GM12892 (cell line): ENCODE measurements at places on chromosomes 11 and 22.

DNA sequence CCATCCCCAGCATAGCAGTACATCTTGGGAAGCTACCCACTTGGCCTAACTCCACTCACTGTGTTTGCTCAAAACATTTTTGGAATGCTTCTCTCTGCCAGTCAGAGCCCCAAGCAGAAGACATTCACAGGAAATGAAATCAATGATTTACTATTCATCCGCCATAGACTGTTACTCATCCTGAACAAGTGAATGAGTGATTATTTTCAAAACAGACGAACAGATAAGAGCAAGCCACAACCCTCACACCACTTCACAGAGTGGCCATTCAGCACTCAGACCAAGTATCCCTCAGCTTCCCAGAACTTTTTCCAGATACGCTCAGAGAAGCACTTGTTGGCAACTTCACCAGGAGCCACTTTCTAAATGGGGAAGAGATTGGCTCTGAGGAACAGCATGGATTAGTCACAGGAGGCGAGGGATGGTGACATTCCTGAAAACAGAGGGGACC is 13.0 kb upstream of the UBASH3B start:
- no peak for DNase-seq

DNA sequence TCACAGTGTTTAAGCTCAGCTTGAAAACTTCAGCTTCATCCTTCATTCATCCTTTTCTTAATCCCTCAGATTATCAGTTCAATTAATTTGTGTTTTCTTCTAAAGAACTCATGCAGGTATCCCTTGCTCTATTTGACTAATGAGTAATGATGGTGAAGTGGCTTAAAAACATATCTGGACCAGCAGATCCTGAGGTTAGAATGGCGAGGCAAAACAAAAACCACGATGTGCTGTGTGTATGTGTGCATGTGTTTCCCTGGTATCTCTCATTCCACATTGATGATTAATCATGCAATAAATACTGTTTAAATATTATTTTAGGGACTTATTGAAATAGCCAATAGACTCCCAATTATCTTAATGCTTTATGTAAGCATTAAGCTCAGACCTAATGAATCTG is 437.0 kb downstream of the DYNC2H1 start:
- no peak for DNase-seq

GRCh38 chr11:6315811-6316425 is 4.4 kb downstream of the CAVIN3 start:
- peak; percentile 34 for DNase-seq

GRCh38 chr11:12224537-12224893 is 114.1 kb downstream of the MICAL2 start:
- DNase-seq, result peak; percentile 41

DNA sequence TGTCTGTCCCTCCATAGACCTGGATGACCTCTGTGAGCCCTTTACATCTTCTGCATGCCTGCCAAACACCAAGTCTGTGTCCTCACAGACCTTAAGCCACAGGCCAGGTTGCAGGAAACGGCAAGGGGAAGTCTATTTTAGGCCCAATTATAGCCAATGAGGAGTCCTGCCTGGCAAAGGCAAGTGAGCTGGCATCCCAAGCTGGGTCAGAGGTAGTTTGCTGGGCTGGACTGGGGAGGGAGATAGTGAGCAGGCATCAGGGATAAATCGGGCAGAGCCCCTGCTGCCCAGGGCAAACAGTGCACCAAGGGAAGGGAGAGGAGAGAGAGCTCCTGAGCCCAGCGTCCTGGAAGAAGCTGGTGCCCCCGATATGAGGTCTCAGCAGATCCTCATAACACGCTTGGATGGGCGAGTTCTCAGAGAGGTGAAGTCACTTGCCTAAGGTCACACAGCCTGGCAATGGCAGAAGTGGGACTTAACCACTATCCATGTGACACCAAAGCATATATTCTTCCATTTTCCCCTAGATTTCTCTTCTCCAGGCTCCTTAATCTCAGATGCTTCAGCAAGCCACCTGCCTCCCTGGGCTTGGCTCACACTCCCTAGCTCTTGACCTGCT is 3.7 kb upstream of the RELT start:
- DNase-seq, result no peak

DNA sequence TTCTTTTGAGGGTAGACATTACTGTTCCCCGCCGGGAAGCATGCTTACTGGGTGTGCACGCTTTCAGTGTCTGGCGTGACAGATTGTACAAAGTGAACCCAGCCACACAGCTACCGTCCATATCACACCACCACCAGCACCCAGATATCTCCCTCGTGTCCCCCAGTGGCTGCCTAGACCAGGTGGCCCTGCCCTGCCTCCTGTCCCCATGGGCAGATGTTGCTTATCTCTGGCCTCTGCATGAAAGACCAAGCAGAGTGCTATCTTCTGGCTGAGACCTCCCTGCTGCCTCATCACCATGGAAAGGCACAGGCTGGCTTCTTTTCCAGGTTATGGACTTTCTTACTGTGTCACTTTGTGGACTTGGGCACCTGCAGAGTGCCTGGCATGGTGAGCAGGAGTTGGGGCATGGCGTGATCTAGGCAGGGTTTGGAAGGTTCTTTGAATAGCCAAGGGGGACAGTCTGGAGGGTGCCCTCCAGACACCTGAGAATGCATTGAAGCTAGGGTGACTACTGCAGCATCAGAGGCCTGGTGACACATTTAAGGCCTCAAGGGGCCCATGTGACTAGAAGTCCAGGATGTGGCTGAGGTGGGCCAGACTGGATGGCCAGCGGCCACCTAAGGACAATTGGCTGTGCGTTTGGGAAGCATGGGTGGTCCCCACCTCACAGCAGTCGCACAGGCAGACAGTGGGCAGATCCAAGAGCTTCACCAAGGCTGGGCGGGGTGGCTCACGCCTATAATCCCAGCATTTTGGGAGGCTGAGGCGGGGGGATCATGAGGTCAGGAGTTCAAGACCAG is 4.7 kb downstream of the TANGO2 start:
- no peak for DNase-seq

- no peak for DNase-seq
Observed at GRCh38 chr11:77431813-77432212, 42.1 kb downstream of the PAK1 start.

- no peak for DNase-seq
Observed at GRCh38 chr11:29309992-29310391, 706.8 kb downstream of the KCNA4 start.

GRCh38 chr11:77677138-77677537 is 39.5 kb upstream of the CLNS1A start:
- no peak for DNase-seq

GRCh38 chr11:72962084-72962483 is 147.9 kb downstream of the ATG16L2 start:
- no peak for DNase-seq

DNA sequence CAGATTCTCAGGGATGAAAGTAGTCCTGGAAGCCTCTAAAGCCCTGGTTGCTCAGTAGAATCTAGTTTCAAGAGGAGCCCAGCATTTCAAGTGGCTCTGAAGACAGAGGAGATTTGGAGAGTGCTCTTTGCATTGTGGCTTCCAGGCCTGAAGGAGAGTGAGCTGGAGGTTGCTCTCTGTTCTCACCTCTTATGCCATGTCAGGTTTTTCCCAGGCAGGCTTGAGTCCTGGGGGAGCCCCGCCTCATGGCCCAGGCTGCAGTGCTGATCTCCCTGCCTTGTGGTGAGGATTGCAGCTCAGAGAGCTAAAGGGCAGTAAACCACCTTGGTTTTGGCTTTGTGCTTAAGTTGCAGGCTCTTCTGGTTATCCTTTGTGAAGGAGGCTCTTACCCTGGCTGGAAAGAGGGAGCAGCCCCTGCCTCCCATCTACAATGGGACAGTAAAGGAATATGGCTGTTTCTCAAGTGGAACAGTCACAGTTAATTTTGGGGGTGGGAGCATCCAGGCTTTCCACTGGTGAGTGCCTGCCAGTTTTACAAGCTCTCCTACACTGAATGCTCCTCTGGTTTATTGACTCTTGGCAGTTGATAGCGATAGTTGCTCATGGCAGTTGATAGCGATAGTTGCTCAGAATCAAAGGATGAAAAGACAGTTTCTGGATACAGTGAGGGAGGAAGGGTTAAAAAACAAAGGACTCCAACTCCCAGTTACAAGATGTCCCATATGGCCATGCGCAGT is 32.6 kb downstream of the RCOR2 start:
- DNase-seq, result no peak

DNA sequence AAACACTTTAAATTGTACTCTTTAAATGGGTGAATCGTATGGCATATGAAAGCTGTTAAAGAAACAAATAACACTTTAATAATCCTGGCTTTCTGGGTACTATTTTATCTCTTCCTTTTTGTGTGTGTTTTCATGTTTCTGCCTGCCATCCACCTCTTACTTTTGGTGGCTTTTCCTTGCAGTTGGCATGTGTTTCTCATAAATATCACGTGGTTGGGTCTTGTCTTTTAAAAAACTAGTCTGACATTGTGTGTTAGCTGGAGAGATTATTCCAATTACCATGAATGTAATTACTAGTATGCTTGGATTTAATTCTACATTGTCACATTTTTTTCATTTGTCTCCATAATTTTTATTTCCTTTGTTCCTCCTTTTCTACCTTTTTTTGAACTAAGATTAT is 262.9 kb upstream of the B3GAT1 start:
- DNase-seq, result no peak

DNA sequence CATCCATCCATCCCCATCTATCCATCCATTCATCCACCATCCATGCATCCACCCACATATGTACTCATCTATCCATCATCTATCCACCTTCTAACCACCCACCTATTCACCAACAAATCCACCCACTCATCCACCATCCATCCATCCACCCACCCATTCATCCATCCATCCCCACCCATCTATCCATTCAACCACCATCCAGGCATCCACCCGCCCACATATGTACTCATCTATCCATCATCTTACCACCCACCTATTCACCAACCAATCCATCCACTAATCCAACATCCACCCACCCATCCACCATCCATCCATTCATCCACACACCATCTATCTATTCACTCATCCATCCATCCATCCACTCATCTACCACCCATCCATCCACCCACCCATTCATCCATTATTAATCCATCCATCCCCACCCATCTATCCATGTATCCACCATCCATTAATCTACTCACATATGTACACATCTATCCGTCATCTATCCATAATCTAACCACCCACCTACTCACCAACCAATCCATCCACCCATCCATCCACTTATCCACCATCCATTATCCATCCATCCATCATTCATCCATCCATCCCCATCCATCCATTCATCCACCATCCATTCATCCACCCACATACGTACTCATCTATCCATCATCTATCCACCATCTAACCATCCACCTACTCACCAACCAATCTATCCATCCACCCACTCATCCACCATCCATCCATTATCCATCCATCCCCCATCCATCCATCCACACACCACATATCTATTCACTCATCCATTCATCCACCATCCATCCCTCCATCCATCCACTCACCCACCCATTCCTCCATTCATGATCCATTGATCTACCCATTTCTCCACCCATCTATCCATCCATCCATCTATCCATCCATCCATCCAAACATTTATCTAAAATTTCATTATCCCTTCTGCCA is 940.0 kb downstream of the BRD1 start:
- DNase-seq, result no peak

DNA sequence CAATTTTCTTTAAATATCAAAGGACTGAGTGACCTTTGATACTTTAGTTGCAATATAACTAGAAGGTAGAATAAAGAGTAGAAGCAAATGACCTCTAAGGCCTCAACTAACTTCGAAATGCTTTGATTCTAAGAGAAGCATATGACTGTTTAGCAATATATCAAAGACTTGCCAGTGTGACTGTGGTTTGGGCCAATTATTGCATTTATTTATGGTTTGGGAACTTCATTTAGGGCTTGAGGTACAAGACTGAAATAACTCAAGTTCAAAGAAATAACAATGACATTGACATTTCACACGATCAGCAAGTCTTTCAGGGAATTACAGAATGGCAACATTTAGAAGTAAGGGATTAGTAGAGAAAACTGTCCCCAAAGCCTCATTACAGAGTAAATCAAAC is 709.7 kb upstream of the LRRC4C start:
- DNase-seq, result no peak

- no peak for DNase-seq
Observed at GRCh38 chr11:113705871-113706655, at the start of gene TMPRSS5. TSS of gene TMPRSS5 (minus strand) at chr11:113706308. CDS start at chr11:113706224, 84 bp downstream.

GRCh38 chr11:227824-228379 is 8.2 kb downstream of the SIRT3 start:
- DNase-seq, result no peak

- DNase-seq, result no peak
Observed at GRCh38 chr11:71501071-71501985, 25.7 kb upstream of the KRTAP5-7 start.
